ENCODE measurements at places on chromosomes 5 and 9. TPM values are rescaled to one million over a fixed set of nuclear protein-coding genes. Genes with fewer than 3 reads are reported as not detected.

Gene GARIN3
- total RNA-seq, result not detected

Gene AK3
- 20.9 TPM for total RNA-seq

Gene ELOVL7
- total RNA-seq, result not detected

Gene MIGA2
- total RNA-seq, result 53.2 TPM

Gene RASEF
- not detected for total RNA-seq

Gene NPR2
- 1.2 TPM for total RNA-seq

Gene CDK9
- 121 TPM for total RNA-seq

Gene SECISBP2
- 109 TPM for total RNA-seq

Gene TMC1
- not detected for total RNA-seq

DNA sequence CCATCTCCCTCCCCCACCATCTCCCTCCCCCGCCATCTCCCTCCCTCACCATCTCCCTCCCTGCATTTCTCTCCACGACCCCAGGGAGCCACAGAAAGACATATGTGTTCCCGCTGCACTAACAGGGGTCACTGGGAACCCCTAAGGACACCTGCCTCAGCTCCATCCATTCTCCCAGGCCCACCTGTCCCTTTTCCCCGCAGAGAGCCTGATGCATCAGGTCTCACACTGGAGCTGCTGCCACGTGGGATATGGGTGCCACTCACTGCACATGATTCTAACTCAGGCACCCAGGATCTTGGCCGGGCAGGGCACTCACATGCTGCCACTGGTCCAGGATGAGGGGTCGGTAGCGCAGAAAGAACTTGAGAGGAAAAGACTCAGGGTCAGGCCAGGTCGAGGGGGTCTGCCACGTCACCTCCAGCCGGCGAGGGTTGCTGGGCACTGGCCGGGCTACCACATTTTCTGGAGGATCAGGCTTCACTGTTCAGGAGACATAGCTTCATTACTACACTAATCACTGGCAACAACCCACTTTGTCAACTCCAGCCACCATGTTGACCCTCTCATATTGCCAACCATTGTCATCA lies 33.2 kb upstream of the ENHO start:
- H3K36me3 ChIP-seq, result no peaks in the 10 kb centered on the region
- no peaks in the 10 kb centered on the region for H3K4me1 ChIP-seq
- no peak for DNase-seq
- H3K27ac ChIP-seq, result no peak overlapping the region
- peaks cover 22% of the 10 kb centered on the region for H3K27me3 ChIP-seq

DNA sequence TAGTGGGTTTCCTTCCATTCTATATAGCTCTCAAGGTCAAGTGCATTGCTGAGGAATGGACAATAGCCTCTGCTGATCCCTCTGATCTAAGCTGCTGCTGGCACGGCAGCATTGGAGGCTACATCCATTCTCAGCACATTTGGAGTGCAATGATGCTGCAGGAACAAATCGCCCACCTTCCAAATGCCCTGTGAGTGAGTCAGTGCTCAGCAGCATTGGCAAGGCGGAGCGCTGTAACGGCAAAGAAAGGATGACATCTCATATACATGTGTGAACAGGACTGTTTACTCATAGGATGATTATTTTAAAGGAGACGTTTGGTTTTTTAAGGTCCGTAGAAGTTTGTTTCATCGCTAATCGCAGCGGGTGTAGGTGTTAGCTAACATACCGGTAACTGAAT lies 408.7 kb downstream of the ARHGEF28 start:
- DNase-seq, result no peak
- no peak overlapping the region for H3K4me3 ChIP-seq
- H3K36me3 ChIP-seq, result no peaks in the 10 kb centered on the region
- H3K27ac ChIP-seq, result no peak overlapping the region
- no peaks in the 10 kb centered on the region for H3K4me1 ChIP-seq

DNA sequence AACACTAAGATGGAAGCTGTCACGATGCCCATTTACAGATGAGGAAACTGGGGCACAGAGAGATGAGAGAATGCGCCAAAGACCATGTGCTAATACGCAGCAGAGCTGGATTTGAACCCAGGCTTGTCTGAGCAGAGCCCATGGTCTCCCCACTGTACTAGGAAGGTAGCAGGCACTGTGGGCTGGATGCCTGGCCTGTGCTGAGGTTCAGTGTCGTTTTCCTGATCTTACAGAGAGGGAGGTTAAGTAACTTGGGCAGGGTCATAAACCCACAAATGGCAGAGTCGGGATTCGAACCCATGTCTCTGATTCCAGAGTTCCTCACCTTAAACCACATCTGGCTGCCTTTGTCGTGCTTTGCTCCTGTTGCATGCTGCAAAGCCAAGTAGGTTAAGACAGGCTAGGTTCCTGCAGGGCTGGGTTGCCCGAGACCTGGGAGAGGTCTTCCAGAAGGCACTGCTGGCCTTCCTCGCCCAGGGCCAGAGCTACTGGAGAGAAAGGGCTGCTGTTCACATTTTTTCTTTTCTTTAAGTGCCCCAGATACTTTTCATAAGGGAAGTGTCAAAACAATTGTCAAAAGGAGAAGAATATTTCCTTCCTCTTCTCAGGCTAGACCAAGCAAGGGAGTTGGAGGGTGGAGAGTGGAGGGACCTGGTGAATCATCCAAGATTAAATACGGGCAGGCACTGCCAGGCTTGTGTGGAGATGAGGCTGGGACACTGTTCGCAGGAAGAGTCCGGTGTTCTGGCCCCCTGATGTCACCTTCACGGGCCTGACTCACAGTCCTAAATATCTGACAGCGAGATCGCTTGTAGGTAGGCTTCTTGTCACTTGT lies 3.2 kb downstream of the NEK6 start:
- H3K4me1 ChIP-seq, result peaks cover 43% of the 10 kb centered on the region
- no peak overlapping the region for H3K4me3 ChIP-seq
- no peak overlapping the region for H3K27ac ChIP-seq
- no peak for DNase-seq

DNA sequence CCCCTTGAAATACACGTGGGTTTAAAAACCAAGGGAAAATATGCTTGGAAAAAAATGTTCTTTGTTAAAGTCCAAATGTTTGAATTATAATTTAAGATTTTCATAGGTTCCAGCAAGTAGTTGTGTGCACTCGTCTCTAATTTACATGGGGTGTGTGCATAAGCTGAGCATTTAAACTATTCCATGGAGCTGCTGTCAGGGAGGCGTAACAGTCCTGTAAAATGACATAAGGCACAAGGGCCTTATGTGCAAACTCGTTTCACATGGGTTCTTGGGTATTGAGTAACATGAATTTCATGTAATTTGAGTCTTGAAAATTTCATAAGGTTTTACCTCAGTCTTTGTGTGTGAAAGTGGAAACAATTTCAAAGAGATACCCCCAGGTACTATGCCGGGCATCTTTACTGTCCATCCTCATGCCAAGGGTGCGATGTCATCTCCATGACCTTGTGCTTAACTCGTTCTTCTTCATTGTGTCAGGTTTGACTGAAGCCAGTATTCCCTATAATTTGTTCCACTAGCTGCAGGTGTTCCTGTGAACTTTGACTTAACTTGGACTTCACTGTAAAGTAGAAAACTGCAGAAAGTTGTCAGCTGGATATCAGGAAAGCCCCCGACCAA lies 359.3 kb downstream of the SH3GL2 start:
- H3K4me1 ChIP-seq, result no peaks in the 10 kb centered on the region
- H3K36me3 ChIP-seq, result no peaks in the 10 kb centered on the region
- no peak for DNase-seq
- no peak overlapping the region for H3K27ac ChIP-seq

DNA sequence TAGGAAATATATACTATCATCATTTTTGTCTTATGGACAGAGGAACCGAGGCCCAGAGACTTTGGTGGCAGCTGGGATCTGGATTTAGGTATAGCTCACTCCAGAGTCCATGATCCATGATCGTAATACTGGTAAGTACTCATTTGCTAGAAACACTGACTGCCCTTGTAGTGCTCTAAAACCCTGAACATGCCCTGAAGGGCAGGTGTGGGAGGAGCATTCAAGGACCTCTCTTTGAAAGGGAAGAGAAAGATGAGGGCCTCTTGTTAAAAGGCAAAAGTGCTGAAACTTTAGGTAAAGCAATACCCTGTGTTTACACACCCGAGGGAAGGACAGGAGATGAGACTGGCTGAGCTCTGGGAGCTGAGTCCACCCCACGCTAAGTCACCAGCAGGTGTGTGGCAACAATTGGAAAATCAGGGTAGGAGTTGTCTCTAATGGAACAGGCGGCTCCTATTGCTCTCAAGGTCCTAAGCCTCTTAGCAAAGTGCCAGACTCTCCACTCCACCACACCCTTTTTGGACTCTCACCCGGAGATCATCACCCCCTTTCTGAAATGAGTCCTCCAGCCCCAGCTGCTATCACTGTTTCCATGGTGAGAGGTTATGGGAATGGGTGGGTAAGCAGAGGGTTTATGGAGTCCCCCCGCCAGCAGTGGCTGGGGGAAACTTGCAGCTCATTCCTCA lies 34.8 kb downstream of the TRPC7 start:
- no peaks in the 10 kb centered on the region for H3K27me3 ChIP-seq
- H3K4me1 ChIP-seq, result no peaks in the 10 kb centered on the region
- no peak overlapping the region for H3K4me3 ChIP-seq
- no peak for DNase-seq
- no peaks in the 10 kb centered on the region for H3K36me3 ChIP-seq
- H3K27ac ChIP-seq, result no peak overlapping the region

- no peaks in the 10 kb centered on the region for H3K36me3 ChIP-seq
- peak overlapping the region; percentile 85 for H3K4me3 ChIP-seq
- peak; percentile 24 for DNase-seq
These were observed 530 bp downstream of the RAPGEF1 start for GRCh38 chr9:131739133-131739958.

DNA sequence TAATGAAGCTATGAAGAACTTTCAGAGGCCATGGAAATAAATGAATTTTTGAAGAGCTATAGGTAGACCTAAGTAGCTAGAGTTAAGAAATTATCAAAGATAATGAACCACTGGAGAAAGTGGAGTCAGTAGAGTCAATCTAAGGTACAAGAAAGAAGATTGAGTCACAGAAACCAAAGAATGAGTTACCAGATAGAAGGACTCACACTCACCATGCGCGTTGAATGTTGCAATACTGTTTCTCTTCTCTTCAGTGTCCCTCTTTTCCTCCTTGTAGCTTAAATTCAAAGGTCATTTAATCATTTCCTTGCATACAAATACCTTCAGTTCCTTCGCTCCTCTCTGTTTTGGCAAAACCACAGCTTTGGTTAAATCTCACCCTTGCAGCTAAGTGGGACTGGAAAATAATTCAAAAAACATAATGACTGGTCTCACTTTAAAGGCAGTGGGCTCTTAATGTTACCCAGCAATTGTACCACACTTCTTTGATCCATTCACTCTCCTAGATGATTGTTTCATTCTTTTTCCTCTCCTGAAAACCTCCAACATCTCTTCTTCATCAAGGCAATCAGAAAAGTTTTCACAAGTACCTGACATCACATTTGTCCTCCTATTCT lies 58.3 kb downstream of the NIPBL start:
- H3K36me3 ChIP-seq, result no peaks in the 10 kb centered on the region
- no peak overlapping the region for H3K27ac ChIP-seq
- DNase-seq, result no peak
- no peak overlapping the region for H3K4me3 ChIP-seq
- no peaks in the 10 kb centered on the region for H3K27me3 ChIP-seq

GRCh38 chr9:17597977-17598376 lies 19.1 kb downstream of the SH3GL2 start:
- no peak overlapping the region for H3K4me3 ChIP-seq
- no peaks in the 10 kb centered on the region for H3K36me3 ChIP-seq
- DNase-seq, result no peak
- no peak overlapping the region for H3K27ac ChIP-seq
- H3K27me3 ChIP-seq, result no peaks in the 10 kb centered on the region

GRCh38 chr5:82796643-82797416 lies 280.4 kb downstream of the TMEM167A start:
- H3K4me3 ChIP-seq, result no peak overlapping the region
- H3K36me3 ChIP-seq, result no peaks in the 10 kb centered on the region
- peaks cover 6% of the 10 kb centered on the region for H3K27me3 ChIP-seq
- H3K27ac ChIP-seq, result no peak overlapping the region

- H3K4me1 ChIP-seq, result no peaks in the 10 kb centered on the region
- H3K27ac ChIP-seq, result no peak overlapping the region
- DNase-seq, result no peak
- H3K27me3 ChIP-seq, result no peaks in the 10 kb centered on the region
These were observed 45.8 kb downstream of the THOC3 start for GRCh38 chr5:175922192-175922885.

- peaks cover 41% of the 10 kb centered on the region for H3K36me3 ChIP-seq
- H3K27me3 ChIP-seq, result no peaks in the 10 kb centered on the region
- H3K4me3 ChIP-seq, result no peak overlapping the region
- H3K27ac ChIP-seq, result no peak overlapping the region
- no peak for DNase-seq
These were observed 73.9 kb downstream of the PIK3R1 start for GRCh38 chr5:68289498-68289897.

GRCh38 chr9:89562186-89562814 lies 42.5 kb upstream of the GADD45G start:
- H3K4me3 ChIP-seq, result no peak overlapping the region
- no peaks in the 10 kb centered on the region for H3K27me3 ChIP-seq
- H3K4me1 ChIP-seq, result no peaks in the 10 kb centered on the region
- no peaks in the 10 kb centered on the region for H3K36me3 ChIP-seq
- no peak overlapping the region for H3K27ac ChIP-seq
- DNase-seq, result no peak

GRCh38 chr9:96398582-96399324 lies 15.2 kb upstream of the SLC35D2 start:
- no peak overlapping the region for H3K4me3 ChIP-seq
- H3K27me3 ChIP-seq, result no peaks in the 10 kb centered on the region
- no peak for DNase-seq
- peak overlapping the region; percentile 79 for H3K27ac ChIP-seq
- peaks cover 23% of the 10 kb centered on the region for H3K4me1 ChIP-seq

- H3K27ac ChIP-seq, result no peak overlapping the region
- no peak for DNase-seq
- H3K4me1 ChIP-seq, result no peaks in the 10 kb centered on the region
These were observed 160.7 kb upstream of the MEF2C start for GRCh38 chr5:89043676-89044075.

- peaks cover 2% of the 10 kb centered on the region for H3K36me3 ChIP-seq
- no peak overlapping the region for H3K4me3 ChIP-seq
- H3K27ac ChIP-seq, result no peak overlapping the region
- peaks cover 10% of the 10 kb centered on the region for H3K4me1 ChIP-seq
These were observed 33.7 kb downstream of the SSBP2 start for GRCh38 chr5:81717226-81717625.

GRCh38 chr5:95901676-95902627 lies 59.7 kb downstream of the ELL2 start:
- H3K4me3 ChIP-seq, result no peak overlapping the region
- H3K4me1 ChIP-seq, result no peaks in the 10 kb centered on the region
- no peak for DNase-seq

Measured in CD4-positive, alpha-beta T cell (primary cell).